ENCODE measurements at places on chromosomes 16 and 17.
A peak's percentile ranks its signal among the peaks of the same experiment; 100 is the strongest.

GRCh38 chr17:8542599-8543502, 87.7 kb downstream of the MYH10 start:
- no peak for DNase-seq

- no peak for DNase-seq
Observed at GRCh38 chr17:35844547-35844946, 24.1 kb downstream of the HEATR9 start.

GRCh38 chr16:71626018-71626857, at the start of gene MARVELD3:
MARVELD3 (plus strand) TSS chr16:71626184; CDS start chr16:71626230, 46 bp downstream.
- DNase-seq, result no peak

DNA sequence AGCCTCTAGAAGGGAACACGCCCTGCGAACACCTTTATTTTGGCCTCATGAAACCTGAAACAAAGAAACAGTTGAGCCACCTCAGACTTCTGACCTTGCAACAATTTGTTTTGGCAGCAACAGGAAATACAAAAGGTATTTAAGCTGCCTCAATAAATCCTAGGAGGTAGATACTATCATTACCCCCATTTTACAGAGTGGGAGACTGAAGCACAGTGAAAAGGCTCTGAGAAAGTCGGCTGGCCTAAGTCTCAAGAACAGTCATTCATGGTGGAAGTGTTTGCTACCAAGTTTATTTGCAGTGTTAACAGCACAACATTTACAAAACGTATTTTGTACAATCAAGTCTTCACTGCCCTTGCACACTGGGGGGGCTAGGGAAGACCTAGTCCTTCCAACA, 19.0 kb downstream of the RND2 start:
- no peak for DNase-seq

GRCh38 chr16:3401719-3402397, 843 bp downstream of the ZNF174 start:
- no peak for DNase-seq

DNA sequence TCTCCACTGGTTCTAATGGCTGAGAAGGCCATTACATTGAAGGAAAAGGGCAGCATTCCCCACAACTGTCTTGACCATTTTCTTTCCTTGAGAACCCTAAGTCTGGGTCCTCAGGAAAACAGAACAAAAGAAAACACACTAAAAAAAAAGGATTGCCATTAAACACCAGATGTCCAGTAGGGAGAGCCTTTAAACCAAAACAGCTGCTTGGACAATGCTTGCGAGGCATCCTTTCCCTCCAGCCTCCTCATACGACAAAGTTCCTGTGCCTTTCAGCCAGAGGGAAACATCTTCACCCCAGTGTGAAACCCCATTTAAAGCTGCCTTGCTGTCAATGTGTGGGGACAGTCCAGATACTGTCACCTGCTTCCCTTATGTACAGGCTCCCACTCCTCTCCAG, 74.3 kb downstream of the MMD start:
- no peak for DNase-seq

DNA sequence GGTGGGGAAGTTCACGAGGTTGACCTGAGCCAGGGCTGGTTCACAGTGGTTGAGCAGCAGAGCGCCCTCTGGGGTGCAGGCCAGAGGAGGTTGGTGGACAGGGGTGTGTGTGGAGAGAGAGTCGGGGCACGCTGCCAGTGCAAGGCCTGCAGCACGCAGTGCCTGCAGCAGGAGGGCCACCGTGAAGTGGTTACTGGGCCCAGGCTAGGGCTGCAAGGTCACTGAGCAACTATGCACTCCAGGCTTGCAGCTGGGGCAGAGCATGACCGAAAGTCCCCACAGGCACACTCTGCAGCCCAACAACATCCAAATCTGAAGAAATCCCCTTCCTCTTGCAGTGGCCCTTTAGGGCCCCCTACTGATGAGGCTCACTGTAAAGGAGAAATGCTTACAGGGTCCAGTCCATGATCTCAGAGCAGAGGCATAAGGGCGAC, 89.1 kb upstream of the NOL11 start:
- no peak for DNase-seq

DNA sequence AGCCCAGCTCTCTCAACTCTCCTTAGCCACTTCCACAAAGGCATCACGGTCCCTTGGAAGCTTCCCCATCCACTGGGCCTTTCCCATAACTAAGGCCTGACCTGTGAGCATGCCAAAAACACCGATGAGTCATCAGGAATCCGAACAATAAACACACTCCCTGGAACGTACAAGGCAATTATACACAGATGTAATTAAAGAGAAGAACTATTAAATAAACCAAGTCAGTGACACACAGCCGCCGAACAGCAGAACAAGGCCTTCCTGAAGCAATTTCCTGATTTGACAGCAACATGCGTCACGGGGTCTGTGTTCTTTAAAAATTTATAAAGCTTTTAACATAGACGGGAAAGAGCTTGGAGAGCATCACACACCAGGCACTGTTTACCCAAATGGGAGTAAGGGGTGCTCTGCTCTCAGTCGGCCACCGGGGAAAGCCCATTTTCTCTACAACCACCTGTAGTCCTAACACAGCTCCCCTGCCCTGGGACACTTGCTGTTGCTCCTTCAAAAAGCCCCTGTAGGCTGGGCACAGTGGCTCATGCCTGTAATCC, 29.4 kb downstream of the COG7 start:
- no peak for DNase-seq

GRCh38 chr16:60491273-60491672, 1545.0 kb downstream of the CDH8 start:
- DNase-seq, result no peak

- DNase-seq, result no peak
Observed at GRCh38 chr17:62618647-62619416, 8.6 kb upstream of the MRC2 start.

GRCh38 chr17:82217530-82218204, 5.0 kb upstream of the CCDC57 start:
- DNase-seq, result no peak

DNA sequence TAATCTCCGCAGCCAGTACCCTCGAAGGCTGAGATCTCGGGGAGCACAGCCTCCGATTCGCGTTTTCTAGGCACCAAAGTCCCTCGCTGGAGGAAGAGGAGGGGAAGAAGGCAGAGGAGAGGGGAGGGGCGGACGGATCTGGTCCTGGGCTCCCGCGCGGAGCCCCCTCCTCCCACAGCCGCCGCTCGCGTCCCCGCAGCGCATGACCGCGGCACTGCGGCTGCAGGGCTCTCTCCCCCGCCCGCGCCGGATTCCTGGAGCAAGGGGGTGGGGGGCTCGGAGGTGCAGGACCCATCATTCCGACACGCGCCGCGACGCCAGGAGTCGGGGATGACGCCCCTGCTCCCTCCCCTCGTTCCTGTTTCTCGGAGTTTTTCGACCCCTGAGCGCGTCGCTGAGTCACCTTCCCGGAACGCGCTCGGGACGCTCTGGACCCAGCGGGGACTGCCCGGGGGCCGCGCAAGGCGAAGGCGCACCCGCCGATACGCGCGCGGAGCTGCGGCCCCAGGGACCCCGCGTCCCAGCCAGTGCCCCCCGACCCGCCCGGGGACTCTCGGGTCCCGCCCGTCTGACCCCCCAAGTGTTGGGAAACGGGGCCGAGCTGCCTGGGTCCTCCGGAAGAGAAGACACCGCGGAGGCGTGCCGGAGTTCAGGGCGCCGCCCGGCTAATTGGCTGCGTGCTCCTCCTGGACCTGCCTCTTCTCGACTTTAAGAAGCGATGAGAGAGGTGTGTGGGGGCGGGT, 1.4 kb upstream of the SPHK1 start:
- DNase-seq, result peak; percentile 31

GRCh38 chr17:12229335-12229734, 208.7 kb downstream of the MAP2K4 start:
- DNase-seq, result no peak

DNA sequence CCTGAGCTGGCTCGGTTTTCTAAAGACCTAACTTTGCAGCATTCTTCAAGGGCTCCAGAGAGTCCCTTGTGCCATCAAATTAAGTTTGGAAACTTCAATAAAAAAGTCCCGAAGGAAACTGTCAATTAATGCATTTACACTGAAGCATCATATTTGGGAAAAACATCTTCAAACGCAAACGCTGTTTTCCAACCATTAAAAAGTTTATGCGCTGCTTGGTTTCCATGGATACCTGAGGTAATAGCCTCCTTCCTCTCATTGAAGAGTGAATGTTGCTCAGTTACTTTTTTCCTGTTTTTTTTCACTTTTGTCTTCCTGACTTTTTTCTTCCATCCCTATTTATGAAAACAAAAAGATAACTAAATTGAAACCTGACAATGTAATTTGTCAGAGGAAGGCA, 399.1 kb downstream of the MAF start:
- DNase-seq, result no peak

GRCh38 chr17:59427425-59427921, 96.0 kb downstream of the YPEL2 start:
- DNase-seq, result peak; percentile 23

- no peak for DNase-seq
Observed at GRCh38 chr17:70934231-70934630, 764.9 kb downstream of the KCNJ2 start.

DNA sequence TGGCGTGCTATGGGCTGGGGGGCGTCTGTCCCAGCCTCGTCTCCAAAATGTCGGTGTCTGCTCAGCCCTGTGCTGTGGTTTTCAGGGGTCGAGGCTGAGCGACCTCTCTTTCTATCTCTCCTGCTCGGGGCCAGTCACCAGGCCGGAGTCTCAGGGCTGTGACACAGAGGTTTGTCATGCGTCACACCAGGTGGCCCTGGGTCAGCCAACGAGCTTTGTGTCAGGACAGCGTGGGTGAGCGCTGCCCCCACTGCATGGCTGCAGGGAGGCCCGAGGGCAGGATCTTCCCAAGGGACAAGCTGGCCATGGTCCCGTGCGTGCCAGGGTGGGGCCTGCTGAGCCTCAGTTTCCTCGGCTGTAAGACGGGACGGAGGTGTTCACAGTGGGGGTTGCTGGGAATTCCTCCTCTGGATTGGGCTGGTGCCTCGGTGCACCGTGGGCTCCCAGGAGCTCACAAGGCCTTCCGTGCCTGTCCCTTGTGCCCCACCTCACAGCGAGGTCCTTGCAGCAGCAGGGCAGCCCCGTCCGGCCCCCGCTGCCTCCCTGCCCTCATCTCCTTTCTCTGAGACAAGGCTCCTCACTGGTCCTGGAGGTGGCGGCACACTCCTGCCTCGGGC, 50.5 kb downstream of the CBFA2T3 start:
- no peak for DNase-seq

GRCh38 chr17:40528692-40529417, 27.4 kb upstream of the TNS4 start:
- no peak for DNase-seq

- DNase-seq, result no peak
Observed at GRCh38 chr17:4003131-4003500, 38.9 kb upstream of the ATP2A3 start.
